ENCODE measurements at places on chromosomes 11 and 22.

GRCh38 chr11:117395476-117395875 is 67.8 kb downstream of the CEP164 start:
- DNase-seq, result no peak

GRCh38 chr11:134728186-134728585 is 316.1 kb upstream of the B3GAT1 start:
- no peak for DNase-seq

DNA sequence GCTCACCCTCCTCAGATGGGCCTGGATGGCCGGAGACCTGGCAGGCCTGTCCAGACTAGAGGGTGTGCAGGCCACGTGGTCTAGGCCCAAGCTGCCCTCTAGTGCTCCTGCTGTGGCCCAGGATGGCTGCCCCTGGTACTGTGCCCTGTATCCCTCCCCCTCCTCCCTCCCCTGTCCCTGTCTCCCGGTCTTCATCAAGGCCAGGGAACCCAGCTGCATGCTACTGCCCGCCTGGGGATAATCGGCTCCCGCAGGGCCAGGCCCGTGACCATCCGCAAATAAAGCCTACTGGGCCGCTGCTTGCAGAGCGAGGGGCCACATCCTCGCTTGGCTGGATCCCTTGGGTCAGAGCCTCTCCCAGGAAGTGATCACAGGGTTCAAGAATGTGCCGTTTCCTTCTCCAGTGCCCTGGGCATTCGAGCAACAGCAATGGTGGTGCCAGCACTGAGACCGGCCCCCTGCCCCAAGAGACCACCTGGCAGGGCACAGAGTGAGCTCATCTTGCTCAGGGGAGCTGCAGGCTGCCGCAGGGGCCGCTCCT is 51.1 kb downstream of the WNT7B start:
- DNase-seq, result no peak

GRCh38 chr11:1151366-1152315 is 6.1 kb upstream of the MUC5AC start:
- DNase-seq, result no peak

GRCh38 chr22:22031183-22031945 is 48.8 kb upstream of the TOP3B start:
- no peak for DNase-seq

DNA sequence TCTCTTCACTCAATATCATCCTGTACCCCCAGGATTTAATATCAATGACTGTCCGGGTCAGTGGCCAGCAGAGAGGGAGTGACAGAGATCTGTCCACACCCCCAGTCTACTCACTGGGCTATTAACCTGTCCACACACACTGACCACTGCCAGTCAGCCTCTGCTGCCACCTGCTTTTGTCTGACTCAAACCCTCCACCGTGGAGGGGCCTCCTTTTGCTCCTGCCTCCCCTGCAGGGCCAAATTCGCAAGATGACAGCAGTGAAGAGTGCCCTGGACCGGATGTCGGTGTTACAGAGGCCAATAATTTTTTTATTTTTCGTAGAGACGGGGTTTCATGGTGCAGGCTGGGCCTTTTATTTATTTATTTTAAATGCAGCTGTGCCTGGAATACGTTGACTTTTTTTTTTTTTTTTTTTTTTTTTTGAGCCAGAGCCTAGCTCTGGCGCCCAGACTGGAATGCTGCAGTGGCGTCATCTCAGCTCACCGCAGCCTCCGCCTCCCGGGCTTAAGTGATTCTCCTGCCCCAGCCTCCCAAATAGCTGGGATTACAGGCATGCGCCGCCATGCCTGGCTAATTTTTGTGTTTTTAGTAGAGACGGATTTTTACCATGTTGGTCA is 5.1 kb downstream of the PDXP start:
- DNase-seq, result no peak

DNA sequence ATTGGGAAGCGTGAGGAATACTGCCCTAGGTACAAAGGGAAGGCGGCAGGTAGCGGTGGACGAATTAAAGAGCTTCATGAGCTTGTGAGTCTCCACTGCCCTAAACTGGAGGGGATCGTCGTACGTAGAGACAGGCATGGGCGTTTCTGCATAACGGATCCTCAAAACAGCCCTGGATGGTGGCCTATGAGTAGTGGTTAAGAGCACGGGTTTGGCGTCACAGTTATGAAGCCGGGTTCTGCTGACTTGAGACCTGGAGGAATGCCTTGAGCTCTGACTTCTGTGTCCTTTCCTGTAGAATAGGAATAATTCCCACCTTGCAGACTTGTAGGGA is 335 bp downstream of the TMEM138 start:
- DNase-seq, result no peak

- DNase-seq, result no peak
Measured at GRCh38 chr11:110345743-110346142, 49.3 kb upstream of the RDX start.

GRCh38 chr22:23503736-23504440 is 76.2 kb downstream of the IGLL1 start:
- DNase-seq, result no peak

DNA sequence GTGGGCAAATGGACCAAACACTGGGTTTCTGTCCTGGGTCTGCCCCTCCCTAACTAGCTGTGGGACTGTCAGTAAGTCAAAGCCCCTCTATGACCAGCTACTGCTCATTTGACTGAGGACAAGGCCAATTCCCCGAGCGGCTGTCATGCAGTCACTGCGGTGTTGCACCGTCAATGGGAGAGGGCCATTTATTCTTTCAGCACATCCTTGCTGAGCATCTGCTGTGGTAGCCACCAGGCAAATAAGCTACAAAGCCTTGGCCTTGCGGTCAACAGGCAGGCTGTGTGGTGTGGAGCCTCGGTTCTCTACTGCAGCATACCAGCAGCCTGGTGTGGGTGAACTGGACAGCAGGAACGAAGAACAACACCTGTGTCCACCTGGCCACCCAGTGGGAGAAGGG is 25.8 kb upstream of the SERPIND1 start:
- no peak for DNase-seq

DNA sequence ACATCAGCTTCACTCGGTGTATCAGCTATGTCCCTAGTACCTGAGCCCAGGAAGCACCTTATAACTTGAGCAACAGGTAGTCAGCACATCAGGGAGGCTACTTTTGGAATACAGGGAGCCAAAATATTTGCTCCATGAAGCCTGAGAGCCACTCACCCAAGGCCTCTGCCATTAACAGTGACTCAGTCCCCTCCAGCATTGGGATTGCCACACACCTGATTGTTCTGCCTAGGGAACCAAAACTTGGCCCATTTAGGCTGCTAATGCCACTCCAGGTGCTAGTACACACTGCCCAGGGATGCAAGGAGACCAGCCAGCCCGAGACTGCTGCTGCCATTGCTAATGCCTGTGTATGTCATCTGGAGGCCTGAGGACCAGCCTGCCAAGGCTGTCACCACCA is 773.6 kb upstream of the TENM4 start:
- DNase-seq, result no peak

DNA sequence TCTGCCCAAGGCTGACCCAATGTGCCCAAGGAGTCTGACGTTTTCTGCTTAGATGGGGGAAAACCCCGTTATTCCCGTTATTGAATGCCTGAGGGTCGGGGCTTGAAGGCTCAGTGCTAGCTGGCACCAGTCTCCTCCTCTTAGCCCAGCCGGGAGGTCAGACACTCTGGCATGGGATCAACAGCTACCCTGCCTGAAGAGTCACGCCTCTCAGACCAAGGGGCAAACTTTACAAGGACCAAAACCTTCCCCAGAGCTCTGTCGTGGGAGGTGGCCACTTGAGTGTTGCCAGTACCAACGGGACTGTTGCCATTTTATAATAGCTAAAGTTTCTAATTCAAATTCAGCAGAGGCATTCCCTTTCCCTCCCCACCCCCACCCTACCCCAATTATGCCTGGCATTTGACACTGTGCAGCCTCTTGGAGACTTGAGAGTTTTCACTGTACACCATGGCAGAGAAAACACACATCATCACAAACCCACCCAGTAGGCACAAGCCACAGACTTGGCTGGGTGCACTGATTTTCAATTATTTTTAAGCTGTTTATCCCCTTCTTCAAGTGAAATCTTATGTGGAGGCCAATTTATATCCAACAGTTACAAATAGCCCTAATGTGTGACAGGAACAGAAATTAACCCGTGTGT is 137.5 kb upstream of the SYT13 start:
- DNase-seq, result no peak

GRCh38 chr22:19802001-19802893 is 41.7 kb downstream of the TBX1 start:
- DNase-seq, result peak; percentile 9

- DNase-seq, result no peak
Measured at GRCh38 chr22:22843848-22844247, 43.8 kb upstream of the IGLL5 start.

GRCh38 chr11:117870103-117870952 is 6.1 kb downstream of the FXYD6 start:
- DNase-seq, result no peak

- no peak for DNase-seq
Measured at GRCh38 chr11:116702772-116703385, 69.9 kb downstream of the BUD13 start.

GRCh38 chr11:90701716-90702115 is 478.9 kb upstream of the CHORDC1 start:
- no peak for DNase-seq

DNA sequence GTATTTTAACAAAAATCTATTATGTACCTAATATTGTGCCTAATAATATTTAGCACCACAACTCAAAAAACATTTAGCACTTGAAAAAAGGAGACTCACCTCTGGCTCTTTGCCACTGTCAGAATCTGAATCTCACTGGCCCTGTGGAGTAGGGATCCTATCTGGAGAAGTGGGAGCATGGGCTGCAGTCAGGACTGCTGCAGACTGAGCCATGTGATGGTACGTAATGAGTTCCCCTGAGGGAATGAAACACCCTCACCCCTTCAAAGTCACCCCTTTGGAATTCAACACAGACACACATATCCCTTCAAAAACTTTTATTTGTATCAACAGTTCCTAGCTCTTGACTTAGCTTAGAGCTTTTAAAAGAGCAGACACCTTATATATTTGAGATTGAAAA is 6.5 kb downstream of the PTPMT1 start:
- DNase-seq, result no peak

- DNase-seq, result no peak
Measured at GRCh38 chr22:37010976-37011375, 8.3 kb downstream of the TST start.

DNA sequence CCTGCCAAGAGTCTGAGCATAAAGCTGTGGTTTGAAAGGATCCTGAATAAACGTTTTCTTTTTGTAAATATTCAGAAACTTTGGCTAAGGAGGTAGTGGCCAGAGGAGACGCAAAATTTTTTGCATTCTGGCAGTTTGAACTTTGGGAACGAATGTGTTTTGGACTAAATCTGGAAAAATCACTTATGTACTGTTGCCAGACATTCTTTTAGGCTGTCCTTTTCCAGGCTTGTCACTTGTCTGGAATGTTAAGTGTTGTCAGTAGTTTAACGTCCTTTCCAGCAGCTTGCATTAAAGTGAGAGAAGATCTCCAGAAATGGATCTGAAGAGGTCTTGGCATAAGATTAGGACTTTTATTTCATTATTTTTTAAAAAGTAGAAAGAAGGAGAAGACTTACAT is 18.5 kb downstream of the SPECC1L start:
- DNase-seq, result no peak

DNA sequence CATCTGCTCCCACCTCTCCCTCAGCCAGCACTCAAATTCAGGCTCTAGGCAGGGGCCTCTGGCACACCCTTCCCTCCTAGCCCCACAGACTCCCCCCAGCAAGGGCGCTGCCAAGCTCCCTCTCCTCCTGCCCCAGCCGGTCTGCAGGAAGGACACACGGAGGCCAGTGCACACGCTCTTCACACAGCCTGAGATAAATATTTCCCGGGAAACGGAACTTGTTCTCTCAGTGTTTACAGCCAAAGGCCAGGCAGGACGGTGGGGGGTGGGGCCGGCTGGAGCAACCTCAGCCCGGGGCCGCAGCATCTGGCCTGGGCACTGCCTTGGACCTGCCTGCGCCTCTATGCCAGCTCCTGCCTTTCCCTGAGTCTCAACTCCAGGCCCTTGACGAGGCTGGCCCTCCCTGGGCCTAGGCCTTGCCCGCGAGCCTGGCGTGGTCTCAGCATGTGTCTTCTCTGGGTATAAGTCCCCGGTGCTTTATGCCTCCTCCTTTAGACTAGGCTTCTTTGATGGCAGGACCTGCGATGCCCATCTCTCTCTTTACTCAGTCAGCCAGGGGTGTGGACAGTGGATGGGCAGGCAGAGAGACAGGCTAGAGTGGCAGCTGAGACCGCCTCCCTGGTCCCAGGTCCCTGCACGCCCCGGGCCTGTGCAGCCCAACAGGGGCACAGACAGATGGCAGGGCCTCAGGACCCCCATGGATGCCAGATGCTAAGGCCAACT is 48.4 kb downstream of the PDE2A start:
- DNase-seq, result peak; percentile 80

- DNase-seq, result no peak
Measured at GRCh38 chr11:46718155-46719019, 626 bp upstream of the F2 start.

DNA sequence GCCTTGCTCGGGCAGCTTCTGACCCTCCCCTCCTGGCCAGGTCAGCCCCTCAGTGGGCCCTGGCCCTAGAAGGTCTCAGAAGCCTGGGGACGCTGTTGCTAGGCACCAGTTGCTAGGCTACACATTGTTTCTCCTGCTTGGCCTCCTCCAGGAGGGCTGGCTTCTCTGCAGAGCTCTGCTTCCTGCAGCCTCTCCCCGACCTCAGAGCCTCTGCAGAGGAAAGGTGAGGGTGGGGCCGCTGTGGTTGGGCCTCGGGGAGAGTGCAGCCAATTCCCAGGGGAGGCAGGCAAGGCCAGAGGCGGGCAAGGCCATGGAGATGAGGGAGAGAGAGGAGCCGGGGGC is 27.6 kb upstream of the LRRC10B start:
- no peak for DNase-seq

DNA sequence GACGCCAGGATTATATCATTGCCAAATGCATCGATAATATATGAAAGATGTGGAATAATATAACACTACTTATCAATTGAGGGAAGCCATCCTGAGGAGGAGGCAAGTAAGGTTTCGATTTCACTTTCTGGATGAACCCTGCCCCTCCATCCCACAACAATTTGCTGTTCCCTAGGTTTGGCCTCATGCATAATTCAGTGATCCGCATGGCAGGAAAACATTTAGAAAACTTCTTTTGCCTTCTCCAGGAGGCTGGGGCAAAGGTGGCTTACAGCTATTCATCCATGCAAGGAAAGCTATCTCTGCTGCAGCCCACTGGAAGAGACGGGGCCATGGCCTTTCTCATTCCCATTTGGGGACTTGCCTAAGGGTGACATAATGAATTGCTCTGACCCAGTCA is 489.4 kb upstream of the CADM1 start:
- no peak for DNase-seq

- no peak for DNase-seq
Measured at GRCh38 chr11:65918211-65919140, at the start of gene C11orf68. TSS of gene C11orf68 (minus strand) at chr11:65919062. CDS start at chr11:65919031, 31 bp downstream.

DNA sequence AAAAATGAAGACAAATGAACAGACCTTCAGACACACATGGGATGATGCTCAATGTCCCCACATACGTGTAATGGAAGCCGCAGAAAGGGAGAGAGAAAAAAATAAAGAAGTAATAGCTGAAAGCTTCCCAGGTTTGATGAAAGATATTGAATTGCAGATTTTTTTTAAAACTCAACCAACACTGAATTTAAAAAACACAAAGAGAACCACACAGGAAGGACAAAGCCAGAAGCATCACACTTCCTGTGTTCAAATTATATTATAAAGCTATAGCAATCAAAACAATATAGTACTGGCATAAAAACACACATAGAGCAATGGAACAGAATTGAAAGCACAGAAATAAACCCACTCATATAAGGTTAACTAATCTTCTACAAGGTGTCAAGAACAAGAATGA is 26.5 kb downstream of the TMEM45B start:
- no peak for DNase-seq

GRCh38 chr11:128244871-128245270 is 342.5 kb downstream of the ETS1 start:
- DNase-seq, result no peak

All from left cardiac atrium (tissue), 4 donors.